ENCODE measurements at places on chromosomes 11 and 22.

- DNase-seq = no peak
Measured at GRCh38 chr11:66894141-66894540, 37.3 kb downstream of the LRFN4 start.

- no peak for DNase-seq
Measured at GRCh38 chr11:103530257-103530656, 421.0 kb downstream of the DYNC2H1 start.

DNA sequence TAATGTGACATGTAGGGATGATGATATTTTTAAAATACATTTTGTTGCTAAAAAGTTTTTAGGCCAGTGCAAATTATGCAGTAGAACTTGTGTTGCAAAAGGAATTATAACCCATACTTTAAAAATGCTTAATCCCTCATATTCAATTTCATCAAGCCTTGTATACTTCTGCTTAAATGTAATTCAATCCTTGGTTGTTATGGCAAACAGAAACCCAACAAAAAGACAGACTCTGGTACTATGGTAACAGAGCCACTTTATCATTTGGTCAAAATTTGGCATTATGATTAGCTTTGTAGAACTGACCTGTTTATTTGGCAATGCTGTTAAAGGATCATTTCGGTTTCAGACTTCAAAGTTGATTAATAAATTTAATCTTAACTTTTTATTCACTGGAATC lies 284.8 kb downstream of the TMEM135 start:
- DNase-seq = no peak

GRCh38 chr11:43486141-43486540 lies 127.4 kb downstream of the TTC17 start:
- DNase-seq = no peak

DNA sequence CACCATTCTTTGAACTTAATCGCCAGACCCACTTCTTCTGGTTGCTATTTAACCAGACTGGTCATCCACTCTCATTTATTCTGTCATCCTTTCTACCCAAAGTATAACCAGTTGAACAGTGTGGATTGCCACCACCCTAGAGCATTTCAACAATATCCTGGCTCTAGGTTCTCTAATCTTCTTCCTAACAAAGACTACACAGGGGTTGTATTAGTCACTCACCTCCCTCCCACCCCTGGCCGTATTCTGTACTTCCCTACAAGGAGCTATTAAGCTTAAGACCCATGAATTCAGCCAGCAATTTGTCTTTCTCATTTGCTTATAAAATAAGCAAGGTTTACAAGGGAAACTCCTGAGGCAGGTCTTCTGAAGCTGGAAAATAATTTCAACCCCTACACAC lies 46.9 kb upstream of the CEP126 start:
- DNase-seq = no peak

DNA sequence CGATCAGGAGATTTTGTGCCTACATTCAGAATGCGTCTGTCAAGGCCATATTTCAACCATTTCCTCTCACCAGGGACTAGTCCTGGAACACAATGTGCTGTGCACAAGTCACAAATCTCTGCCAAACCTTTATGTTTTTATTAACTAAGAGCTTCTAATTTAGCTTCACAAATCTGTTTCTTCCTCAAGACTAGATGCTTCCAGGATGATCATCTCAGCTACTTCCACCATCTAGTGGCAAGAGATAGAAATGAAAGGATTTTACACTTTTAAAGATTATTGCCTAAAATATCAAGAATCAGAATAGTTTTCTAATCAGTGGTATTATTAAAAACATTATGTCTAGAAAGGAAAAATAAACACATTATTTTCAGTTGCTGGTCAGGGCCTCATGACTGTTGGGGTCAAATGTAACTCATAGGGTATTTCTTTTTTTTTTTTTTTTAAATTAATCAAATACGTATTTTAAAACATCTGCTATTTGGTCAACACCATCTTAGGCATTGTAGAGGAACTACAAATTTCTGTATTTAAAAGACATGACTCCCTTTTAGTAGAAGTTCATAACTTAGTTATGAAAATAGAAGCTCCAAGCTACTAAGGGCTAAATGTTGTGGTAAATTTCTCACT lies 1102.6 kb downstream of the DLG2 start:
- no peak for DNase-seq

- DNase-seq = no peak
Measured at GRCh38 chr22:46761539-46762237, 762 bp upstream of the TBC1D22A start.

GRCh38 chr11:27395556-27396258 lies 32.7 kb upstream of the CCDC34 start:
- peak; percentile 87 for DNase-seq

- DNase-seq = no peak
Measured at GRCh38 chr11:110715541-110715940, 3.3 kb upstream of the ARHGAP20 start.

GRCh38 chr22:44151676-44152075 lies 29.0 kb upstream of the PARVG start:
- DNase-seq = no peak

GRCh38 chr11:112751772-112752171 lies 209.4 kb upstream of the NCAM1 start:
- DNase-seq = no peak
